ENCODE measurements at places on chromosomes 16 and 17.

DNA sequence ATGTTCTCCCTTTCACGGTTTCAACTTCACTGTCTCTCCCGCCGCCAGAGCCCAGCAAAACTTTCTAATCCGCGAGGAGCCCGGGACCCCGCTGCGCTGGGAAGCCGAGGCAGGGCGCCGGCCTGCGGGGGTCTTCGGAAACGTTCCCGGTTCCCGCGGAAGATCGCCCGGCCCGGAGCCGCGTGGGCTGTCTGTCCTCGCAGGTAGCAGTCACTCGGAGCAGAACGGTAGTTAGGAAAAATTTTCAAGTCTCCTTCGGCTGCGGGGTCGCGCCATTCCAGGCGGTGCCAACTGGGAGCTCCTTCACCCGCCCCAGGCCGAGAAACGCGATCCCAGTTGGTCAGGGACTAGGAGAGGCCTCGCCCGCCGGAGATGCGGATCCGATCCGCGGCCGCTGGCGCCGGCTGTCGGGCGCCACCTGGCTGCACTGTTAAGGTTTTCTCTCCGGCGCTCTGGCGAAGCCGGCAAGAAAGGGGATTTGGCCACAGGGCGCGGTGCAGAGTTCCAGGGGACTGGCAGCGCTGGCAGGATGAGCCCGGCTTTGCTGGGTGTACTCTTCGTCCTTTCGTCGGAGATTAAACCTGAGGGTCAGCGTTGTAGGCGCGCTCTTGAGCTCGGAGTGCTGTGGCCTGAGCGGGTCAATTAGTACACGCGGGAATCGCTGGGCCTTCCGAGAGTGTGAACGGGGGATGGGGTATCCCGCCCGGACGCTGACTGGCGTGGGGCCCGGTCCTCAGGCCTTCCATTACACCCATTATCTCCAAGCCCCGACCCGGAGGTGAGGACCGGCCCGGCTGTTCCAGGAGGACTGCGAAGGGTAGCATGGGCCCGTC is 135.4 kb downstream of the KCNJ12 start:
- peak overlapping the region; percentile 49 for H3K4me3 ChIP-seq
- no peaks in the 10 kb centered on the region for H3K36me3 ChIP-seq
- peak; percentile 92 for DNase-seq
- no peaks in the 10 kb centered on the region for H3K4me1 ChIP-seq
- H3K27me3 ChIP-seq: peaks cover 16% of the 10 kb centered on the region

GRCh38 chr17:65446043-65446442 is 115.4 kb downstream of the AXIN2 start:
- no peak overlapping the region for H3K4me3 ChIP-seq
- no peak for DNase-seq
- no peaks in the 10 kb centered on the region for H3K27me3 ChIP-seq
- H3K27ac ChIP-seq: no peak overlapping the region
- H3K36me3 ChIP-seq: no peaks in the 10 kb centered on the region

GRCh38 chr17:17959520-17960361 is 12.5 kb downstream of the TOM1L2 start:
- no peaks in the 10 kb centered on the region for H3K27me3 ChIP-seq
- no peaks in the 10 kb centered on the region for H3K36me3 ChIP-seq
- H3K27ac ChIP-seq: peak overlapping the region; percentile 79

DNA sequence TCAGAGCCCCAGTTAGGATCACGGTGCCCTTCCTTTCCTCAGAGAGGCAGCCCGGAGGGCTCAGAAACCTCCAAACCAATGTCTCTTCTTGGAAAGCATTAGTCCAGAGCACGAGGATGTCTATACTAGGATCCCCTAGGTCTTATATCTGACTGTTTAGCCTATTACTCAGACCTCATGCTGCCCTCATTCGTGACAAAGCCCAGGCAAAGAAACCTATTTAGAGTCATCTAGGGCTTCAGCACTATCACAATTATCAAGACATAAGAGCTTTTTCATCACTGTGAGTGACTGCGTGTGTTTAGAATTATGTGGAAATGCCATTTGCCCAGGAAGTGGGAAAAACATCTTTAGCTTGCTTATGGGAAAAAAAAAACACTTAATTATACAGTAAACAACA is 159.8 kb upstream of the NOL11 start:
- H3K27ac ChIP-seq: no peak overlapping the region
- H3K27me3 ChIP-seq: no peaks in the 10 kb centered on the region
- DNase-seq: no peak
- no peaks in the 10 kb centered on the region for H3K36me3 ChIP-seq
- H3K4me3 ChIP-seq: no peak overlapping the region

DNA sequence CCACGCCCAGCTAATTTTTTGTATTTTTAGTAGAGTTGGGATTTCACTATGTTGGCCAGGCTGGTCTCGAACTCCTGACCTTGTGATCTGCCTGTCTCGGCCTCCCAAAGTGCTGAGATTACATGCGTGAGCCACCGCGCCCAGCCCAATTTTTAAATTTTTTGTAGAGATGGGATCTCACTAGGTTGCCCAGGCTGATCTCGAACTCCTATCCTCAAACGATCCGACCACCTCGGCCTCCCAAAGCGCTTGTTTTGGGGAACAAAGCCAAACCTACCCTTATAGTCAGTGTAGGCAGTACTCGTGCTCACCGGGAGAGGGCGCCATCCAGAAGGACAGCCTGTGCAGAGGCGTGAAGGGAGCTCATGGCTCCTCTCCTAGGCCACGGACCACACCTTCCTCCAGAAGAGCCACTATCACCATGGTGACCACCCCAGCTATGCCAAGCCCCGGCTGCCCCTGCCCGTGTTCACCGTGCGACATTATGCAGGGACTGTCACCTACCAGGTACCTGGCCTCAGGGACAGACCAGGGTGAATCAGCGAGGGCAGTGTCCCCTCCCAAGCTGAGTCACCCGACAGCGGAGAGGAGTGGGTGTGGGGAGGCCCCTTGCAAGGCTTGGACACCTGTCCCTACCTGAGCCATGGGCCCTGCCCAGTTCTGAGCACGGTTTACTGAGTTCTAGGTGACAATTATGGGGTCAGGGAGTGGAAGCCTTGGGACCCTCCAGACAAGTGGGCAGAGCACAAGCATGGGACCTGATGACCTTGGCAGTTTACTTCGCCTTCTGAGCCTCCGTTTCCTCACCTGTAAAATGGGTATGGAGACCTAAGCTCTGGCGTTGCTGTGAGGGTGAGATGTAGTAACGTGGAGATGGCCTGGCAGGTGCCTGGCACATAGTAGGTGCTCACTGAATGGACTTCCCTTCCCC is 13.7 kb downstream of the MYO15B start:
- H3K4me3 ChIP-seq: no peak overlapping the region
- DNase-seq: peak; percentile 66

DNA sequence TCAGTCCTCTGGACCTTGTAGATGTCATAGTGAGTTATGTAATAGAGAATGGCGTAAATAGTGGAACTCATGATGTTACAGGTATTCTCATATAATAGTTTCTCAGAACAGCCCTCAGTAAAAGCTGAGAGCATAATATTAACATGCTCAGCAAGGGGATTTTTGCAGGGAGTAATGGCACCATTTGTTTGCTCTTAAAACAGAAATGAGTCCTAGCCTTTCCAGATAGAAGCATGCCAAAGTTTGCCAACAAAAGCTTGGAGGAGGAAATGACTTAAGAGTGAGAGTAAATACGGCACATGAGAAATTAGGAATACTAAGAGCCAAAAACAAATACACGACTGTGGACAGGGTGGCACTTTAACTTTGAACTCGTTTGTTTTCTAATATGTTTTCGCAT is 198.4 kb downstream of the ANKFN1 start:
- H3K27me3 ChIP-seq: no peaks in the 10 kb centered on the region
- no peak for DNase-seq
- no peaks in the 10 kb centered on the region for H3K4me1 ChIP-seq
- no peaks in the 10 kb centered on the region for H3K36me3 ChIP-seq
- no peak overlapping the region for H3K4me3 ChIP-seq

DNA sequence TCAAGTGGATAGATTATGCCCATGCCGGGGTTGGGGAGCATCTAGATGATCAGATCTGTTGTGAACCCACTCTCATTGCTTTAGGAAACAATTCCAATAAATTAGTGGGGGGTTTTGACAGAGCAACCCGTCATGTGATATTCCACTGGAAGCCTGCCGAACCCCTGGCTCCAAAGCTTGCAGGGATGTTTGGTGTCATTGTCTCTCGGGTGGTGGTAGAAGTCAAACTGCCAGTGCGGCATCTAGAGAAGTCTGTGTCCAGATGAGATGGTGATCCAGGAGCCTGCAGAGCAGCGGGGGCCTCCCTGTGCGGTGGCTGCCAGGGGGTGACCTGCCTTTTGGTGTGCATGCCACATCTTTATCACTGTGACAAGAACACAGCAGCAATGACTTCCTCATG is 91.7 kb downstream of the SHISA6 start:
- no peaks in the 10 kb centered on the region for H3K4me1 ChIP-seq
- no peaks in the 10 kb centered on the region for H3K27me3 ChIP-seq
- DNase-seq: no peak
- no peak overlapping the region for H3K4me3 ChIP-seq
- no peak overlapping the region for H3K27ac ChIP-seq

DNA sequence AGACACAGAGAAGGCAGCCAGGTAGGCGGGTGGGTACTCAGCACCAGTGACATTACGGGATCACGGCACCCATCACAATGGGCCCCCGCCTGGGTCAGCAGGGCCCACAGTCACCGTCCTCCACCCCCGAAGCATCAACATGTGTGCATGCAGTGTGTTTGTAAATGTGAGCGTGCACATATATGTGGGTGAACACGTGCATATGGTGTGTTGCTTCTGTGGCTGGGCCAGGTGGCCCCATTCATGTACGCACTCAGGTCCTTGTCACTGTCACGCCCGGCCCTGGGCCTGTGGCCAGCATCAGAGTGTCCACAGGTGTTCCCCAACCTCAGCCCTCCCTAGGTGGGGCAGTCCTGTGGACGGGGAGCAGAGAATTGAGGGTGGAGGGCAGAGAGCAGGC is 37.1 kb downstream of the TNFRSF13B start:
- no peak overlapping the region for H3K4me3 ChIP-seq
- H3K4me1 ChIP-seq: no peaks in the 10 kb centered on the region
- no peaks in the 10 kb centered on the region for H3K27me3 ChIP-seq
- no peak for DNase-seq
- no peaks in the 10 kb centered on the region for H3K36me3 ChIP-seq

GRCh38 chr17:29825604-29826003 is 104.4 kb downstream of the SSH2 start:
- H3K36me3 ChIP-seq: no peaks in the 10 kb centered on the region
- H3K27me3 ChIP-seq: no peaks in the 10 kb centered on the region
- peaks cover 4% of the 10 kb centered on the region for H3K4me1 ChIP-seq
- peak; percentile 50 for DNase-seq

DNA sequence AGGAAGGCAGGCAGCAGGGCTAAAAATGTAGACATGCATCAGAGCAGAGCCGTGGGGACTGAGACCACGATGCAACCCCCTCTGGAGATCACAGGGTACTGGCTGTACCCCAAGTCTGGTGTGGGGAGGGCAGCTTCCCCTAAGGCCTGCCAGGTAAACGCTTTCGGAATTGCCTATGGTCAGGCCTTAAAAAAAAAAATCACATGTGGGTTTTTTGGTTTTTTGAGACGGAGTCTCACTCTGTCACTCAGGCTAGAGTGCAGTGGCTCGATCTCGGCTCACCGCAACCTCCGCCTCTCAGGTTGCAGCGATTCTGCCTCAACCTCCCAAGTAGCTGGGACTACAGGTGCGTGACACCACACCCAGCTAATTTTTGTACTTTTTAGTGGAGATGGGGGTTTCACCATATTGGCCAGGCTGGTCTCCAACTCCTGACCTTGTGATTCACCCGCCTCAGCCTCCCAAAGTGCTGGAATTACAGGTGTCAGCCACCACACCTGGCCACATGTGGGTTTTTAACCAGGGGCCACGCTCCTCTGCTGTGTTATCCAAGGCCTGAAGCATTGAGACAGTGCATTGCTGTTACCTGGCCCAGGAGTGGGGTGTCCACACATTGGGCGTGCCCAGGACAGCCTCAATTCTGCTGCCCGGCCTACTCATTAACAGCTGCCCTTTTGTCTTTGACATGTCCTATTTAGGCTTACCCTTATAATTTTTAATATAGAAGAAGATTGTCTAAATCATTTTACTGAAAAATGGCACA is 50.4 kb downstream of the LITAF start:
- no peaks in the 10 kb centered on the region for H3K4me1 ChIP-seq
- H3K4me3 ChIP-seq: no peak overlapping the region
- no peak overlapping the region for H3K27ac ChIP-seq
- H3K36me3 ChIP-seq: no peaks in the 10 kb centered on the region
- no peaks in the 10 kb centered on the region for H3K27me3 ChIP-seq
- no peak for DNase-seq

DNA sequence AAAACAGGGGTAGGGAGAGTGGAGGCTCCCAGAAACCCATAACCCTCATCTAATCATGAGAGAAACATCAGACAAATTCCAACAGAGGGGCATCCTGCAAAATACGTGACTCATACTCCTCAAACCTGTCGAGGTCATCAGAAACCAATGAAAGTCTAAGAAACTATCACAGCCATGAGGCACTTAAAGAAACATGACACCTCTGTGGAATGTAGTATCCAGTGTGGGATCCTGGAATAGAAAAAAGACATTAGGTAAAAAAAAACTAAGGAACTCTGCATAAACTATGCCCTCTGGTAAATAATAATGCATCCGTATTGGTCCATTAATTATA is 16.4 kb downstream of the CDH5 start:
- no peak overlapping the region for H3K4me3 ChIP-seq
- H3K27me3 ChIP-seq: no peaks in the 10 kb centered on the region
- DNase-seq: peak; percentile 52

DNA sequence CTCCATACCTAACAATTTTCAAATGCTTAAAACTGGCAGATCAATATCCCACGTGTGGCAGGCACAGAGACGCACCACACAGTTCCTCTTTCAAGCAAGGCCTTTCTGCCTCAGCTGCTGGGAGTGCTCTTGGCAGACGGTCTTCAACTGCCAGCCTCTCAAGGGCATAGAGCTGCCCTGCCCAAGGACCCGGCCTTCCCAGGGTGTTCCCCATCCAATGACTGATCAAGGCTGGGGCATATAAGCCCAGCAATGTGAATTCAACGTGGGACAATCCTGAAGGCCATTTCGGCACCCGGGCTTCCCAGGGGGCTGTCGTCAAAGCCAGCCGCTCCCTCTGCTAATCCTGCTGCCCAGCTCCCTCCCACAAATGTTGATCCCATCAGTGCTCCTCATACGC is 107.1 kb downstream of the STX8 start:
- no peak overlapping the region for H3K27ac ChIP-seq
